ENCODE measurements at places on chromosomes 11 and 22.

DNA sequence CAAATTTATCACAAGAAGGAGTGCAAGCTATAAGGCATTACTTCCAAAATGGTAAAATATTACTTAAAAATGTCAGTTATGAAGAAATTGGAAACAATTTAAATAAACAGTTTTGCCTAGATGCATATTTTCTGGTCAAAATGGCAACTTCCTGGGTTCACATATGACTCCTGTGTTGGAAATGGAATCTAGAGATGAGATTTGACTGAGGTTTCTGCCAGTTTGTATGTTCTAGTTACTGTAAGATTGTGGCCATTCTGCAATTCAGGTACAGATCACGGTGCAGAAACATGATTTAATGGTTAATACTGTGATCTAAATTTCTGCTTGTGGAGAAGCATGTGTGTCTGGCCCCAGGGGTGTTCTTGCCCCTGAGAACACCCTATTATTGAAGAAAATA lies 3.4 kb upstream of the OR4C6 start:
- no peak for DNase-seq
- no peaks in the 10 kb centered on the region for H3K27me3 ChIP-seq
- no peaks in the 10 kb centered on the region for H3K4me1 ChIP-seq
- H3K4me3 ChIP-seq: no peak overlapping the region
- no peaks in the 10 kb centered on the region for H3K36me3 ChIP-seq
- H3K27ac ChIP-seq: no peak overlapping the region

GRCh38 chr11:19218786-19219460 lies 17.1 kb upstream of the CSRP3 start:
- H3K27me3 ChIP-seq: peaks cover 2% of the 10 kb centered on the region
- H3K27ac ChIP-seq: no peak overlapping the region
- no peak overlapping the region for H3K4me3 ChIP-seq

DNA sequence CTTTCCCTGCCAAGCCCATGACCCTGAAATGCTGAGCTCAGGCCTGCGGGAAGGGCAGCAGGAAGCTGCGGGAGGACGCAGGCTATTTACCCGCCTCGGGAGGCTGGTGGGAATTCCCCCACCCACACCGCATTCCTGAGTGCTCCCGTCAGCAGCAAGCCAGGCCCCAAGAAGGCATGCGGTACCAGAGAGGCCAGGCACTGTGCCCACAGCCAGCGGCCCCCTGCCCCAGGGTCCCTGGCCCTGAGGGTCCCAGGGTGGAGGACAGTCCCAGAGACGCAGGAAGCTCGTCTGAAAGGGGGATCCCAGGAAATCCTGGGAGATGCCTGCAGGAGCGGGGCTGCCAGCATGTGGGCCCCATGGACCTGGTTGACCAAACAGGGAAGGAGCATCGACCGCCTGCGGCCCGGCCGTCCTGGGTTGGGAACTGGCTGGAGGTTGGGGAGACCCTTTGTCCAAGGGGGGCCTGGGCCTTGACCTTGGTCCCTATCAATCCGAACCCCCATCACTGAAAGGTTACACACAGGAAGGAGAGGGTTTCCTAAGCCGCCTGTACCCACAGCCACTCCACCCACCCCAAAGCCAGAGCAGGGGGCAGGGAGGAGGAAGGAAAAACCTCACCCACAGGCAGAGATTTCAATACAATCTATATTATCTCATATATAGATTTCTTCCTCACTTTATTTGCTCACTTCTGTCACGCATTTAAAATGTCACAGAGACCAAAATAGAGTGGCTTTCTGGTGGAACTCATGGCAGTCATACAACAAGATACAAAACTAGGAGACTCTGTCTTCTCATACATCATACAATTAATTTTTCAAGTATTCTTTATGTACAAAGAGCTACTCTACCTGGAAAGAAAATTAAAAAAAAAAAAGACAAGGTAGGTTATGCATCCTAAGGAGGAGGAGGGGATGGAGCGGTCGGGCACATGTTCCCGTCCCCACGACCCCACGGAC lies 17.1 kb downstream of the MAFF start:
- peaks cover 3% of the 10 kb centered on the region for H3K36me3 ChIP-seq
- peak overlapping the region; percentile 28 for H3K27ac ChIP-seq
- DNase-seq: no peak
- no peak overlapping the region for H3K4me3 ChIP-seq

- H3K36me3 ChIP-seq: no peaks in the 10 kb centered on the region
- no peak overlapping the region for H3K4me3 ChIP-seq
- no peak for DNase-seq
- H3K27me3 ChIP-seq: no peaks in the 10 kb centered on the region
Measured at GRCh38 chr11:64621283-64622019, 30.4 kb downstream of the SLC22A12 start.

DNA sequence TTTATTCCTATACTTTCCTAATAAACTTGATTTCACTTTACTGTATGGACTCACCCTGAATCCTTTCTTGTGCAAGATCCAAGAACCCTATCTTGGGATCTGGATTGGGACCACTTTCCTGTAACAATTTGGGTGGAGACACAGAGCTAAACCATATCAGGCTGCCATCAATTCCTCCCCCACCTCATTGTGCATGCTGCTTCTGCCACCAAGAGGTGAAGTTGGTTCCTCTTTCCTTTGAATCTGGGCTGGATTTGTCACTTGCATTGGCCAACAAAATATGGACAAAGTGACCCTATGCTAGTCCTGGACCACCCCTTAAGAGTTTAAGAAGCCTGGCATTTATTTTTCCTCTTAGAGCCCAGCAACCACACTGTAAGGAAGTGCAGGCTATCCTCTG lies 39.4 kb upstream of the CEP295 start:
- H3K27ac ChIP-seq: no peak overlapping the region
- peaks cover 20% of the 10 kb centered on the region for H3K4me1 ChIP-seq
- no peaks in the 10 kb centered on the region for H3K36me3 ChIP-seq
- H3K27me3 ChIP-seq: no peaks in the 10 kb centered on the region
- no peak overlapping the region for H3K4me3 ChIP-seq

GRCh38 chr11:130400781-130401483 lies 27.5 kb downstream of the ADAMTS8 start:
- DNase-seq: no peak
- peaks cover 11% of the 10 kb centered on the region for H3K27me3 ChIP-seq
- peaks cover 11% of the 10 kb centered on the region for H3K4me1 ChIP-seq
- H3K27ac ChIP-seq: no peak overlapping the region
- no peaks in the 10 kb centered on the region for H3K36me3 ChIP-seq
- no peak overlapping the region for H3K4me3 ChIP-seq

GRCh38 chr11:61369372-61370348 lies 7.5 kb downstream of the TMEM138 start:
- peaks cover 49% of the 10 kb centered on the region for H3K36me3 ChIP-seq
- no peak for DNase-seq
- peak overlapping the region; percentile 14 for H3K4me3 ChIP-seq
- no peak overlapping the region for H3K27ac ChIP-seq

DNA sequence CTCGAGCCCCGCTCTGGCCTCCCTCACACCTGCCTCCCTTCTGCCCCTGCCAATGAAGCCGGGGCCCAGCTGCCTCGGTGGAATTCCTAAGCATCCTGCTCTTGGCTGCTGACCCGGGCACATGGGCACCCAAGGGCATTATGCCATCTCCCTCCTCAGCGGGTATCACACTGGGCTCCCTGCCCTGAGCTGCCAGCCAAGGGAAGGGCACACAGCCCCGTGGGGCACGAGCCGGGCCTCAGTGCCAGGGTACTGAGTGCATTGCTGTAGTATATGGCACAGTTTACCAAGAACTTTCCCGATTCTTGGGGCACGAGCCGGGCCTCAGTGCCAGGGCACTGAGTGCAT lies 43.8 kb upstream of the JAM3 start:
- no peaks in the 10 kb centered on the region for H3K36me3 ChIP-seq
- no peak overlapping the region for H3K4me3 ChIP-seq
- H3K27me3 ChIP-seq: peaks cover 100% of the 10 kb centered on the region
- no peak overlapping the region for H3K27ac ChIP-seq
- no peak for DNase-seq

DNA sequence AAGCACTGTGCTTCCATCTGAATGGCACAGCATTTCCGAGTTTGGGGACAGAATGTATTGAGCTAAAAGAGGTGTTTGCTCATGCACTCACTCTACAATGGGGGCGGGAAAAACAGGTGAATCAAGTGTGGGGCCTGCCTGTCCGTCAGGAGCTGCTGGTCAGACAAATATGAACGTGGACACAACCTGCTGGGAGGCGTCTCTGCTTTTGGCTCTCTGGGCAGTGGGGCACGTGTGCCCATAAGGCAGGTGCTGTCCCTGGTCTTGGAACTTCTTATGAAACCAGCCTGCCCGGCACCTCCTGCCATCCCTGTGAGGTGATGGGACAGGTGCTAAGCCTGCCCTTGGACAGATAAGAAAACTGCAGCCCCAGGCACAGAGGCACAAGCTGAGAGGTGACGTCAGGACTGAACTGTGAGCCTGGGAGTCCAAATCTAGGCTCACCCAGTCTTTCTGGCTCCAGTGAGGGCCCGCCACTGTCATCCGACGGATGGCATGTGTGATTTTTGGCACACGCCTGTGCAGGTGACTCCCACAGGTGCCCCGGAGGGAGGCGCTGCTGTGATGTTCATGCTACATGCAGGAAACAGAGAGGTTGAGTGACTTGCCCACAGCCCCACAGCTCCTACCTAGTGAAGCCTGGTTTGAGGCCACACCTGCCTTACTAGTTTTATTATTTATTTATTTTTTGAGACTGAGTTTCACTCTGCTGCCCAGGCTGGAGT lies 51.6 kb downstream of the SMIM38 start:
- peaks cover 36% of the 10 kb centered on the region for H3K4me1 ChIP-seq
- H3K27me3 ChIP-seq: peaks cover 3% of the 10 kb centered on the region
- no peak for DNase-seq
- H3K4me3 ChIP-seq: no peak overlapping the region
- peaks cover 2% of the 10 kb centered on the region for H3K36me3 ChIP-seq

DNA sequence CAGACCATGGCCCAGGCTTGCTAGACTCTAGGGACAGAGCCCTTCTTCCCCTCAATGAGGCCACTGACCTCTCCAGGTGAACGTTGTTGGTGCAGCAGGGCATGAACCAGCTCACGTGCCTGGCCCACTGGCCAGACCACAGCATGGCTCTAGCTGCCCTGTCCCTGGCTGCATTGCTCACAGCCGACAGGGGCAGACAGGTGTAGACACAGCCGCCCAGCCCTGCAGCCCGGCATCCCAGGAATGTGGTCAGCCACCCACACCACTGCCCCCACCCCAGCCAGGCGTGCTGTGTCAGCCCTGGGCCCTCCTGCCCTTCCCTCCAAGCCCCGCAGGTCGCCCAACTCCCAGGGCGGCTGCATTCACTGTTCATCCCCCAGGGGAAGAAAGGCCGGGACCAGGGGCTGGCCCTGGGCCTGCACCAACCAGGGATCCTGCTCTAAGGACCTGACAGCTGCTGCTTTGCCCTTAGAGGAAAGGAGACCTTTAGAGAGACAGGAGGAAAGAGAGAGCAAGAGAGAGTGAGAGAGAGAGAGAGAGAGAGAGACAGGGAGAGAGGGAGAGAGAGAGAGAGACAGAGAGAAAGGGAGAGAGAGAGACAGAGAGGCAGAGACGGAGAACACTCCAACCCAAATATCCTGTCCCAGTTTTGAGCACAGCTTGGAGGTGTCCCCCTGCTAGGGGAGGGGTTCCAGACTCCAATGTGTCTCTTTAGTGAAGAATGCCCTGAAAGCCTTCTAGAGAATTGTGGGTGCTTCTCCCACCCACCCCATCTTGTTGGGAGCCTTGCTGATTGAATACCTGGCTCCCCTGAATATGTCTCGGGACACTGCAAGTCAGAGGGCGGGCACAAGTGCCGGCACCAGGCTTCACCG lies 44.2 kb upstream of the LINC01488 start:
- no peak overlapping the region for H3K4me3 ChIP-seq
- H3K36me3 ChIP-seq: no peaks in the 10 kb centered on the region
- H3K27me3 ChIP-seq: no peaks in the 10 kb centered on the region
- H3K4me1 ChIP-seq: peaks cover 64% of the 10 kb centered on the region

- H3K4me3 ChIP-seq: no peak overlapping the region
- H3K4me1 ChIP-seq: no peaks in the 10 kb centered on the region
- H3K27me3 ChIP-seq: no peaks in the 10 kb centered on the region
- H3K27ac ChIP-seq: no peak overlapping the region
- no peaks in the 10 kb centered on the region for H3K36me3 ChIP-seq
Measured at GRCh38 chr11:14443638-14444037, 56.0 kb downstream of the COPB1 start.

- H3K27ac ChIP-seq: no peak overlapping the region
- H3K36me3 ChIP-seq: peaks cover 7% of the 10 kb centered on the region
- peak overlapping the region; percentile 55 for H3K4me3 ChIP-seq
- H3K27me3 ChIP-seq: no peaks in the 10 kb centered on the region
Measured at GRCh38 chr22:20922141-20922751, 5.0 kb downstream of the CRKL start.

DNA sequence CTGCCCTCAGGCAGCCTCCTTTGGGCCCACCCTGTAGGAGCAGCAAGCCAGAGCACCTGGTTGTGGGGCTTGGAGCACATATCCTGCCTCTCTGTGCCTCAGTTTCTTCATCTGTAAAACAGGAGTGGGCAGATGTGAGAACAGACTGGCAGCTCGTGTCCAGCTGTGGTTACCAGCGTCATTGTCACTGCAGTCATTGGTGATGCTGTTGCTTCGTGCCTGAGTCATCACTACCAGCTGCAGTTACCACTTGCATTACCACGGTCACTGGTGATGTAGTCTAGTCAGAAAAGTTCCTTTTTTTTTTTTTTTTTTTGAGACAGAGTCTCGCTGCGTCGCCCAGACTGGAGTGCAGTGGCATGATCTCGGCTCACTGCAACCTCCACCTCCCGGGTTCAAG lies 20.4 kb downstream of the RSPH14 start:
- no peaks in the 10 kb centered on the region for H3K36me3 ChIP-seq
- no peak for DNase-seq
- H3K4me1 ChIP-seq: no peaks in the 10 kb centered on the region
- H3K27ac ChIP-seq: no peak overlapping the region
- no peaks in the 10 kb centered on the region for H3K27me3 ChIP-seq

- H3K27me3 ChIP-seq: no peaks in the 10 kb centered on the region
- no peak for DNase-seq
- H3K4me3 ChIP-seq: peak overlapping the region; percentile 42
- H3K36me3 ChIP-seq: no peaks in the 10 kb centered on the region
- peak overlapping the region; percentile 67 for H3K27ac ChIP-seq
Measured at GRCh38 chr11:94785509-94785908, 17.4 kb downstream of the AMOTL1 start.

DNA sequence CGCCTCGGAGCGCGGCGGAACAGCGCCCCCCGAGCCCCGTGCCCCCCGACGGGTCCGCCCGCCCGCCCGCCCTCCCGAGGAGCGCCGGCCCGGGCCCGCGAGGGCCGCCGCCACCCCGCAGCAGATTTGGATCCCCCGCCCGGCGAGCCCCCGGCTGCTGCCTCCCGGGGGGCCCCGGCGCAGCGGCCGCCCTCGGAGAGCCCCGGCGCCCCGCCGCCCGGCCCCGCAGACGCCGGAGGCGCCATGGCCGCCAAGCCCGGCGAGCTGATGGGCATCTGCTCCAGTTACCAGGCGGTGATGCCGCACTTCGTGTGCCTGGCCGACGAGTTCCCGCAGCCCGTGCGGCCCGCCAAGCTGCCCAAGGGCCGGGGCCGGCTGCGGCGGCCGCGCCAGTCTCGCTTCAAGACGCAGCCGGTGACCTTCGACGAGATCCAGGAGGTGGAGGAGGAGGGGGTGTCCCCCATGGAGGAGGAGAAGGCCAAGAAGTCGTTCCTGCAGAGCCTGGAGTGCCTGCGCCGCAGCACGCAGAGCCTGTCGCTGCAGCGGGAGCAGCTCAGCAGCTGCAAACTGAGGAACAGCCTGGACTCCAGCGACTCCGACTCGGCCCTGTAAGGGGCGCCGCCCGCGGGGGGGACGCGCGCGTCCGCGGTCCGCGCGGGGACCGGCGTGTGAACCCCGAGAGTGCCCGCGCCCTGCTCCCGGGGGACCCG lies 380 bp downstream of the C11orf96 start:
- peaks cover 24% of the 10 kb centered on the region for H3K4me1 ChIP-seq
- DNase-seq: no peak
- H3K27ac ChIP-seq: no peak overlapping the region
- H3K36me3 ChIP-seq: no peaks in the 10 kb centered on the region
- peaks cover 70% of the 10 kb centered on the region for H3K27me3 ChIP-seq
- peak overlapping the region; percentile 78 for H3K4me3 ChIP-seq

Data from neural crest cell (in vitro differentiated cells).